ENCODE measurements at places on chromosomes 1 and 21.
A peak's percentile ranks its signal among the peaks of the same experiment; 100 is the strongest.

DNA sequence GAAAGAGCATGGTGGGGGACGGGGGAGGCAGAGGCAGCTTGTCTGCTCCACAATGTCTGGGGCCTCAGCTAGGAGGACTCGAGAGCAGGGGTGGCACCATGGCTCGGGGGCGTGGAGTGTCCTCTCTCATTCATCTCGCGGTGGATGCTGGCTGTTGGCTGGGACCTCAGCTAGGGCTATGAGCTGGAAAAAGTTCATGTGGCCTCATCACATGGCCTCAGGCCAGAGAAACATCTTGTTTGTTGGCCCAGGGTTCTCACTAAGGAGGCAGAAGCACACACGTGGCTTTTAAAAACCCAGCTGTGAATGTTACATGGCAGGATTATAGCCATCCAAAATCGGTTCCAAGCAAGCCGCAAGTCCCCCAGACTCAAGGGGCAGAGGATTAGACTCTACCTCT, 6.2 kb upstream of the CENPS start:
- DNase-seq: no peak

- no peak for DNase-seq
Observed at GRCh38 chr1:66980745-66981367, 56.1 kb downstream of the MIER1 start.

- DNase-seq: no peak
Observed at GRCh38 chr1:11158291-11158690, 30.9 kb upstream of the ANGPTL7 start.

DNA sequence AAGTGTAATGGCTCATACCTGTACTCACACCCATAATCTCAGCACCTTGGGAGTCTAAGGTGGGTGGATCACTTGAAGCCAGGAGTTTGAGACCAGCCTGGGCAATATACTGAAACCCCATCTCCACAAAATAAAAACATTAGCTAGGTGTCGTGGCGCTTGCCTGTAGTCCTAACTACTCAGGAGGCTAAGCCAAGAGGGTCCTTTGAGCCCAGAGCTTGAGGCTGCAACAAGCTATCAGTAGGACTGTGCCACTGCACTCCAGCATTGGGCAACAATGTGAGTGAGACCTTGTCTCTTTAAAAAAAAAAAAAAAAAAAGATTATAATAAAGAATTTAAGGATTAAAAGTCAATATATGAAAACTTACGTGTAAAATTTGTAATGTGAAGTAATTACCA, 11.7 kb downstream of the BPNT1 start:
- DNase-seq: no peak

DNA sequence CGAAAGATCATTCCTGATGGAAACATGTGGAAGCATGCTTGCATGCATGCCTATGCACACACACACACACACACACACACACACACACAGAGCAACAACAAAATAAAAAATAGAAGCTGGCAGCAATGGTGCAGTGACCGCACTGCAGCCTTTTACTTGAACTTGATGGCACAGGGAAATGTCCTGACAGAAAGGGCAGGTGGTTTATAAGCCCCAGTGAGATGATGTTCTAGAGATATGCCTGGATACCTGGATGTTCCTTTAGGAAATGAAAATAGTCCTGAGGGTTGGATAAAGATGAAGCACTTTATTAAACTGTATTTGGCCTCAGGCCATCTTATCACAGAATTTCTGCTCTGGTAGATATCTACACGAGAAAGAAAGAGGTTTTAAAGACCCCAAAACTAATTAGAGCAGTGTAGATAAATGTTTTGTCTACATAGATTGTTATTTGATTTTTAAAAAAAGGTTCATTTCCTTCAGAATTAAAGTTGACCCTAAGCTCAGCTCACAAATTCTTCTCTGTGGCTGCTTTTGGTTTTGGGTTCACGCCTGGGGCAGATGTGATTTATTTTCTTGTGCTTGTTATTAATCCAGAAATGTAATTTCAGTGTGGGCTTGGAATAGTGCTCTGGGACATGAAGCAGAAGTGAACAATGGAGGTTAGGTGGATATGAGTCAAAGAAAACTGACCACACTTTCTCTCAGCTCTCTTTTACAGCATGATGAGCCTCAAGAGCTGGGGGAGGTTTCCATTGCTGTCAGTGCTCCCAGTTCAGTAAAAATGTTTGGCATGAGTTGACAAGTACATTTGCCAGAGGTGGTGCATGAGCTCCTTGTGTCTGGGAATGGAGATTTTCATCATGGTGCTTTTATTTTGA, 22.9 kb downstream of the ADAM30 start:
- DNase-seq: no peak

DNA sequence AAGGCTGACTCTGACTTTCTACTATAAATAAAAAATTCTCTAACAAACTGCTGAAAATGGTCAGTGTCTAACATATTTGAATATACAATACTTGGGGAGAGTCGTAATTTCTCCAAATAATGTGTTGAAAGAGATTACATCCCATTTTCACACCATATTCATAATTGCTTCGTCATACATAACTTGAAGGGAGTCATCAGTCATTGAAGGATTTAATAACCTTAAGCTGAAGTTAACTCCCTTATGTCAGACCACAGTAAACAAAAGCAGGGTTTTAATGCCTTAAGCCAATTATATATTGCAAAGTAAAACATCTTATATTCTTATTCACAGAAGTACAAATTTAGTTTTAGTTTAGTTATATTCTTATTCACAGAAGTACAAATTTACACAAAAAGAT, 129.9 kb downstream of the RERE start:
- no peak for DNase-seq

- no peak for DNase-seq
Observed at GRCh38 chr1:181430015-181430885, 53.1 kb upstream of the CACNA1E start.

DNA sequence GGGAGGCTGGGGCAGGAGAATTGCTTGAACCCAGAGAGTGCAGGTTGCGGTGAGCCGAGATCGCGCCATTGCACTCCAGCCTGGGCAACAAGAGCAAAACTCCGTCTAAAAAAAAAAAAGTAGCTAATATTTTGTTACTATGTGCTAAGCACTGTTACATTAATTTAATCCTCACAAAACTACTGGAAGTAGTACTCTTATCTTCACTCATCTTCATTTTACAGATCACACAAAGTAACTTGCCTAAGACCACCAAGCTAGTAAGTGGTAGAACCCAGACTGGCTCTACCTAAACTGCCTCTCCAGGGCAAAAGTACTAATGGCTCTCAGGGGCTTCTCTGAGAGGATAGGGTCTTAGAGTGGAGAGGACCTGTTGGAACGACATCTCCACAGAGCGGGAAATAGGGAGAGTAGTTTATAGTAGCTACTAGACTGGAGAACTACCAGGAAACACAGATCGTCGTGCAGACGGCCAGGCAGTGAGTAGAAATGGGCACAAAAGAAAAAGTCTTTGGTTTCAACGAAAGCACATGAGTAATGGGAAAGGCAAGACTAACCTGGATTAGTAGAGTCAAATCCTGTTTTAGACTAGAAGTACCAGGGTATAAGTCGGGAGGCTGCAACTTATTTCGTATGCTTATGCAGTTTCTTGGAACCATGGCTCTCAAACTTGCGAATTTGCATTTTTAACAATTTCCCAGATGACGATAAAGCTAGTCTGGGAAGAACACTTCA, 1.4 kb downstream of the CLCC1 start:
- DNase-seq: no peak

DNA sequence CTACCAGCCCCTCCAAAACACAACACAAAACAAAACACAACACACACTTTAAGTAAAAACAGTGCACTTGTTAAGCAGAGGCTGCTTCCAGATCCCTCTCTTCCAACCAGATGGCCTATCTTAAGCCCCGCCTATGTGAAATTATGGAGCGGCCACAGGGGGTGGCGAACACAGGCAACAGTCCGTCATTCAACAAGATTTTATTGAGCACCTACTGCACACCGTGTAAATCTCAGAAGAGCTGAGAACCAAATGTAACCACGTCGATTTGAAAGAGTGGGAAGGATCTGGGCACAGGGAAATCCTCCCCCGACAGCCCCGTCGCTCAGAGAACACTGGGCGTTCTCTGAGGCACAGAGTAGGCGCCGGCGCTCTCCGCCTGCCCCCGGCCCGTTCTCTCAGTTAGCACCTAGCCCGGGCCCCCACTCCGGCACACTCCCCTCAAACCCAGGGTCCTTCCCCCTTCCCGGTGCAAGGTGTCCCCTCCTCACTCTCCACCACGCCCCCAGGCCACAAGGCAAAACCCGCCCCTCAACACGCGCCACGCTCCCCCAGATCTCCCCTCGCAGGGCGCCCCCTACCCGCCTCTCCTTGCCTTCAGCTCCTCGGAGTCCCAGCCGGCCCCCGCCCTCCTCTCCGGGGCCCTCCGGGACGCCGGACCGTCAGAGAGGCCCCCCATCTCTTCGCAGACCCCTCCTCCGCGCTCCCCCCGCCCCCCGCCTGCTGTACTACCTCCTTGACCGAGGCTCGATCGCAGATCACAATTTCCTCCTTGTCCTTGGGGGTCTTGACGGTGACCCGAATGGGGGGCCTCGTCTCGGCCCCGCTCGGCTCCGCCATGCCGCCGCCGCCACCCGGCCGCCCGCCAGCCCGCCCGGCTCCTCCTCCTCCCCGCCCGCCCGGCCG, 483 bp downstream of the UBQLN4 start:
- DNase-seq: peak; percentile 75

DNA sequence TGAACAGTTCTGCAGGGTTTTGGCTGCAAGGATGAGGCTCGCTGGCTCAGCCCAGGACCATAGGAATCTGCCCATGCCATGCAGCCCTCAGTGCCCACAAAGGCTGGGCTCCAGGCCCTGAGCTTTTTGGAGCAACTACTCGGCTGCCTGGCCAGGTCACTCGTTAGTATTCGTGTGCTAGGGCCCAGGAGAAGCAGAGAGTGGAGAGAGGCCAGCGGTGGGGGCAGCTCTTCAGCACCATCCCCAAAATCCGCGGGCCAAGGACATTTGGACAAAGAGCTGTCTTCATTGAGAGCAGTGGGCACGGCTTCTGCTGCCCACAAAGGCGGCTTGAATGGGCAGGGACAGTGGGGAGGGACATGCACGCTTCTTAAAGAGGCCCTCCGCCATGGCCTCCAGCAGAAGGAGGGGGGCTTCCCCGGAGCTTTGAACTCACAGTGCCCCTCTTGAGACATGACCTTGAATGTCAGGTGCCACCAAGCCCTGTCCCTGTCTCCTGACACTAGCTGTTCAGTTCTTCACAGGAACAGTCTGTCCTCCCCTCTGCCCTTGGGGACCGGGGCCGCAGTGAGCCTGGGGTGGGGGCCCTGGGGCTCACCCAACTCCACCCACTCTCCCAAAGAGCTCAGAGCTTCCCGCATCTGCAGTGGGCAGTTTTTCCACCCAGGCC, 106.1 kb upstream of the ARHGEF16 start:
- no peak for DNase-seq

DNA sequence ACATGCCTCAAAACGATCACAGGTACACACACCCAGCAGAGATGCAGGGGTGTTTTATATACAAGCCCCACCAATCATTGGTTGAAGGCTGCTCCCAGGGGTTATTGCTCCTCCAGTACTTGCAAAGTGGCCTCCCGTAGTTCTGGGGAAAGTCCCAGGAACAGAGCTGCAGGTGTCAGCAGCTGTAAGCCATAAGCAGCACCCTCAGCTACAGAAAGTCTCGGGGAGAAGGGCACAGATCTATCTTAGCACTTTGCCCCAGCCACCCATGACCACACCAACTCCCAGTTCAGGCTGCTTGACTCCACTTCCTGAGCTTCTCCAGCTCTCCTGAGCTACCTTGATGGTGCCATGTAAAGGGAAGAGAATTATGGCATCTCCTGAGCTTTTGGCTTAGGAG, 222.7 kb upstream of the GJB5 start:
- no peak for DNase-seq

DNA sequence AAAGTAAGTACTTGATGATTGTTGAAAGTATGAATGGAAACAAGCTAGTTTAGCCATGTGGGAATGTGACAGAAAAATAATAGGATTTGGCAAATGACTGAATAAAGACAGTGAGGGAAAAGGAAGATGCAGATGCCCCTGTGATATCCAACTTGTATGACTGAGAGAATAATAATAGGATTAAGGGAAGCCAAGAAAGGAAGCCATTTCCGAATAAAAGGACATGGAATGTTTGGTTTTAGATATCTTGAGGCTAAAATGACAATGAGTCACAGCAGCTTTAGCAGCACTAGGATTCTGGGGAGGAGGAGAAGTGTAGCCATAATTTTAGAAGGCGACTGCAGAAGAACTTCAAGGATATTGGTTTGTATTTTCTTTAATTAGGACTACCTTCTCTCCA, 109.2 kb downstream of the TTLL7 start:
- DNase-seq: no peak

GRCh38 chr1:241473026-241473425, 46.5 kb downstream of the FH start:
- DNase-seq: no peak

GRCh38 chr1:2821966-2822620, 20.6 kb upstream of the TTC34 start:
- DNase-seq: no peak

- no peak for DNase-seq
Observed at GRCh38 chr21:40846103-40846502, 855 bp downstream of the DSCAM start.

GRCh38 chr1:182978151-182978853, 25.3 kb upstream of the SHCBP1L start:
- no peak for DNase-seq
